ENCODE measurements at places on chromosomes 6 and 20.

DNA sequence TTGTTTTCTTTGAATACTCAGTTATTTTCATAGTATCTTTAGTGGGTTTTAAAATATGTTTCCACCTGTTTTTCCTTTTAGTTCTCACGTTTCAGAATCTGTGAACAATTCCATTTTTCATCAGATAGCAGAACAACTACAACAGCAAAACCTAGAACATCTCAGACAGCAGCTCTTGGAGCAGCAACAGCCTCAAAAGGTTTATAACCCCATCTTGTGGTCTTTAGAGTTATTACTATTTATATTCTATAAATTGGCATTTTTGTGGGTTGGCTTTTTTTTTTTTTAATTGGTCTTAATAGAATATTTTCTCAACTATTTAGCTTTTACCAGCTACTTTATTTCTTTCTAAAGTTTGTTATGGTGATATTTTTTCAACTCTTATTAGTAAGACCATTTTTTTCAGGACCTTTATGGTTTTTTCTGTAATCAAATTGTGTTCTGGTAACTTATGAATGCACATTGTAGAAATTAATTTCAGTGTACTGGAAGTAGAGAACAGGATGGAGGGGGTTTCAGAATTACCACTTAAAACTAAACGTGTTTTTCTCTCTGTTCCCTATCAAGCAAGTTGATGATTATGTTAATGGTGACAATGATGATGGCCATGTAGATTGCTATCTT is 72.2 kb downstream of the SCAF8 start:
- DNase-seq, result no peak

GRCh38 chr20:63023071-63023935 is 16.5 kb upstream of the BHLHE23 start:
- no peak for DNase-seq

DNA sequence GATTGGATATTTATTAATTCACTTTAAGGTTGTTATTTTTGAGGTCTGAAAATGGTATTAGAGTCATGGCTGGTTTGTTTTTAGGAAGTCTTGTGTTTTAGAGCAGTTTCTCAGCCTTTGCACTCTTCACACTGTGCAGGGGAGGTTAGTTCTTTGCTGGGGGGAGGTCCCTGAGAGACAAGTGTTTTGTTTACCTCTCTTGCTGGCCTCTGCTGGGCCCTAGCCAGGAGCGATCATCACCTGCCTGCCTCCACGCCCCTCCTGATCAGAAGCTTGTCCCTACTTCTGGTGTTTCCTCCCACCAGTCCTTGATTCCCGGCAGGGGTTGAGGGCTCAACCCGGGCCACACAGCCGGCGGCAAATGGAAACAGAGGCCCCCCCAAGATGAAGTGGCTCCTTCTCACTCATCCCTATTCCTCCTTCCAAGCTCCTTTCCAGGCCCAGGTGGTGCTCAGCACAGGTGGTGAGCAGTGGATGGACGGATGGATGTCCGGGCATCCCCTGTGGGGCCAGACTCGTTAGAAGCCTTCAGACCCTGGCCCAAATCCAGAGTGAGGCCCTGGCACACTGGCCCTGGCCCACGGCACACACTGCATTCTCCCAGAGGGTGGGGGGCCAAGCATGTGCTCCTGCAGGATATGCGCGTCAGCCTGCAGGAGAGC is 51.3 kb downstream of the GRM4 start:
- peak; percentile 51 for DNase-seq

DNA sequence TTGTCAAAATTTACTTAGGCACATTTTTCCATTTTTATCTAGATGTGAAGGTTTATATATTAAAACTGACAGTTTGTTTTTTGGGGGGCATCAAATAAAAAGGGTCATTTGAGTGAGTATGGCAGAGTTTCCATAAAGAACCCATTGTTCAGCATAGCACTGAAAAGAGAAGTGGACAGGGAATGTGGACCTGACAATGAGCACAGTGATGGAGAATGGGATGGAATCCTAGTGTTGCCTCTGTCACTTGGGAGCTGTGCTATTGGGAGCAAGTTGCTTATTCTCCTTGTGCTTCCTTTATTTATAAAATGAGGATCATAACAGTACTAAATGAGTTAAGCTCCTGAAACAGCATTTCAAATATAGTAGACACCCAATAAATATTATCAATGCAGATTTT is 130.7 kb upstream of the SIM1 start:
- DNase-seq, result no peak

- no peak for DNase-seq
These were observed 108.7 kb downstream of the FYN start for GRCh38 chr6:111764238-111765175.

GRCh38 chr6:147390909-147391536 is 117.5 kb upstream of the SAMD5 start:
- no peak for DNase-seq

DNA sequence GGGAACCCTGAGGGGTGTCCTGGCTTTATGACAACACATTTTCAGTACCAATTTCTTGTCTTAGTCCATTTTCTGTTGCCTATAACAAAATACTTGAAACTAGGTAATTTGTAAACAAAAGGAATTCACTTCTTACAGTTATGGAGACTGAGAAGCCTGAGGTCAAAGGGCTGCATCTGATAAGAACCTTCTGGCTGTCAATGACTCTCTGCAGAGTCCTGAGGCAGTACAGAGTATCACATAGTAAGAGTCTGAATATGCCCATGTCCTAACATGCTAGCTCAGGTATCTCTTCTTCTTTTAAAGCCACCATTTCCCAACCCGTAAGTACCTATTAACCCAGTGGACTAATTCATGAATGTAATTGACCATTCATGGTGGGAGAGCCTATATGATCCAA is 1458.6 kb upstream of the EYS start:
- no peak for DNase-seq

- DNase-seq, result no peak
These were observed 80.1 kb downstream of the PXDC1 start for GRCh38 chr6:3671382-3671781.

GRCh38 chr6:76876922-76877553 is 586.3 kb downstream of the HTR1B start:
- peak; percentile 85 for DNase-seq

DNA sequence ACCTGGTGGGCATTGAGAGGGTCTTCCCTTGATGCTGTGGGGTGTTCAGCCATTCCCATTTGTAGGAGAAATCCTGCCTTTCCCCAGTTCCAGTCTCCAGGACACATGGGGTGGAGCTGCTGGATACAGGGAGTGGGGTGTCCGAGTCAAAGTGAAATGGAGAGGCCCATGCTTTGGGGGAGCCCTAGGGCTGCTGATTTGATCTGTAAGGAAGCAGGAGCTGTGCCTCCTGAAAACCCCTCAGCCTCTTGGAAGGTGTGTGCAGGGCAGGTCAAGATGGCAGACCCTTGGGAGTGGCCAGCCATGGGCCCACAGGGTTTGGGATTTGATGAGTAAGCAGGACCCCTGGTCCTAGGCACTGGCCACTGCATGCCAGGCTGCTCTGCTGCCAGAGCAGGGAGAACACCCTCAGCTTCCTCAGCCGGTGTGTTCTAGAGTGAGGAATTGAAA is 82.0 kb downstream of the SERAC1 start:
- DNase-seq, result no peak

DNA sequence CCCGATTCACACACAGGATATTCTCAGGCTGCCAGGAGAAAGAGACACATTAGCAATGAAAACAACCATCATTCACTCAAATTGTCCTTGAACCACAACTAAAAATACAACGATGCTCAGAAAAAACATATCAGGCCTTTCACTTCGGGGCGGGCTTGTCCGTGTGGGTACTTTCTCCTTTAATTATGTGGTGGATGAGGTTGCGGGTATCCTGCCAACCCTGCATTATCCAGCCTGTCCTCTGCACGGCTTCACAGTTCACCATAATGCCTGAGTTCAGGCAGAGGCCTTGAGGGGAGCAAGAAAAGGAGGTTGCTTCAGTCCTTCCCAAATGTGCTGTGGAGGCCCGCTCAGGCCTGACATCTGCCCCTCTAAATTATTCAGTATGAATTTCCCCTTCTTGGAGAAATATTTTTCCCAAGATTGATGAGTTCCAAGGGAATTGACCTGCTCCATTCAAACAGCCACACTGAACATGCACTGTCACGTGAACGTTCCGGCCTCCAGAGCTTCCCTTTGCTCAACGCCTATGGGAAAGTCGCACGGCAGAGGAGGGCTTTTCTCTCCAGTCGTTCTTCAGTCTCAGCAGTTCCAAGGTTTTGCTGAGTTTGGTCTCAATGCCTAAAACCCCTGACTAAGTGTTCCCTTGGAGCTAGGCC is 70.3 kb downstream of the MYLK4 start:
- DNase-seq, result no peak

DNA sequence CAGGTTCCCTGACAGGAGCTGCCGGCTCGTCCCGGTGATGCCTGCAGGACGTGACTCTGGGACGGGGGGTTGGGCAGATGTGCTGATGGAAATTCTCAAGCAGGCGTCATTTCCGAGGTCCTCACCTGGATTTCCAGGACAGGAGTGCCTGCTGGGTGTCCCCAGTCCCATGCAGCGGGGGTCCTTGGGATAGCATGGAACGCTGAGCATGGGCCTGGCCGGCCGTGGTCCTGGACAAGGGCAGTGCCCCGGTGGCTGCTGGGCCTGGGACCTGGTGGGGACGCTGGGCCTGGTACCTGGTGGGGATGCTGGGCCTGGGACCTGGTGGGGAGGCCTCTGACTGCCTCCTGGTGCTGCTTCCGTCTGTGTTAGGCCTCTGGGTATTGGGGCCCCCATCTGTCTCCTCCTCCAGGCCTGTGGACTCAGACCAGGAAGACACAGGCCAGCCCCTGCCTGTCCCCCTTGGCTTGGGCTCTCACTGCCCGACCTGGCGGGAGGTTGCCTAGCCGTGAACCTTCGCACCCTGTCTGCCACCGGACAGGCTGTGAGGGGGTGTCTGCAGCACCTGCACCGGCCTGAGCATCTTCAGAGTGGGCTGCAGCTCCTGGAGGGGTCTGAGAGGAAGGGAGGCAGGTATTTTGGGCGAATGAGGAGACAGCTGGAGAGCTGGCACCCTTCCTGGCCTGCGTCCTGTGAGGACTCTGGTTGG is 6.2 kb downstream of the RTEL1 start:
- DNase-seq, result no peak

DNA sequence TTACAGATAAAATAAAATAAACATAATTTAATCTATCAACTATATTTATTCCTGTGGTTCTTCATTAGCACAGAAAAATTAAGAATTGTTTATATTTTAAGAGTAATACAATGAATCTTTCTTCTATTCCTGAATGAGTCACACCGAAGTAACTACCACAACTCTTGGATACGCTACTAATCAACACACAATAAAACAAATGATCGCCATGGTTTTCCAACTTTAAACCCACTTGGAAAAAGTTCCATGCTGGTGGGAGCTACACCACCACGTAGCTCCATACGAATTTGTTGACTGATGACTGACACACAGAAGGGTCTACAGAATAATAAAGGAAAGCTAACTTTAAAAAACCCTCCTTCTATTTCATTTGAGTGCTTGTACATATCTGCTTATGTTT is 135.8 kb upstream of the NEDD9 start:
- no peak for DNase-seq

DNA sequence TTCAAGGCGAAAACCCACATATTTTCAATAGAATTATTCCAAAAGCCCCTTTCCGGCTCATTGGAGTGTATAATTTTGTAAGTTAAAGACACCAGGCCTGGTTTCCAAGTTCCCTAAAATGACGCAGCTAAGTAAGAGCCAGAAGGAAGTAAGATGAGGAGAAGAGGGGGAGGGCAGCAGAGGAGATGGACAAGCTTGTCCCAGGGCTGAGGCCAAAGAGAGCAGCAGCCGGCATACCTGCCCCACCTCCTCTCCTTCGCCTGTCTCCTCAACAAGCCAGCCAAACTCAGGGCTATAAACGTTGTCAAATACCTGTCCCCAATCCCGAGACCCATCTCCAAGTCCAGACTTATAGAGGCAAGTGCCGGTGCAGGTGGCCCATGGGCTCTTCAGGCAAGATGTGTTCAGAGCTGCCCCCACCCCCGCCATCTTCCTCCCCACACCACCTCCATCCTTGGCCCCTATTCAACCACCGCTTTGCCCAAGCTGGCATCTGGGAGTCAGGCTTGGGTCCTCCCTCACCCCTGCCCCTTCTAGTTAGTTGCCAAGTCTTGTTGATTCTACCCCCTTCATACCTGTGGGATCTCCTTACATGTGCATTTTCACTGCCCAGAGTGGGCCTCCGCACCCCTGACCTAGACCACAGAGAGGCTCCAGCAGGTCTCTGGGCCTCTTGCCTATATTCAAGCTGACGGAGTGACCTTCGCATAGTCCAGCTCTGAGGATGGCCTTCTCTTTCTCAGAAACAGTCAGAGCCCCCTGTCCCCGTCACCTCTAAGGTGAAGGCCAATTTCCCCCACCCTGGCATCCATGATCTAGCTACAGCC is 75.7 kb upstream of the SIRPA start:
- no peak for DNase-seq

DNA sequence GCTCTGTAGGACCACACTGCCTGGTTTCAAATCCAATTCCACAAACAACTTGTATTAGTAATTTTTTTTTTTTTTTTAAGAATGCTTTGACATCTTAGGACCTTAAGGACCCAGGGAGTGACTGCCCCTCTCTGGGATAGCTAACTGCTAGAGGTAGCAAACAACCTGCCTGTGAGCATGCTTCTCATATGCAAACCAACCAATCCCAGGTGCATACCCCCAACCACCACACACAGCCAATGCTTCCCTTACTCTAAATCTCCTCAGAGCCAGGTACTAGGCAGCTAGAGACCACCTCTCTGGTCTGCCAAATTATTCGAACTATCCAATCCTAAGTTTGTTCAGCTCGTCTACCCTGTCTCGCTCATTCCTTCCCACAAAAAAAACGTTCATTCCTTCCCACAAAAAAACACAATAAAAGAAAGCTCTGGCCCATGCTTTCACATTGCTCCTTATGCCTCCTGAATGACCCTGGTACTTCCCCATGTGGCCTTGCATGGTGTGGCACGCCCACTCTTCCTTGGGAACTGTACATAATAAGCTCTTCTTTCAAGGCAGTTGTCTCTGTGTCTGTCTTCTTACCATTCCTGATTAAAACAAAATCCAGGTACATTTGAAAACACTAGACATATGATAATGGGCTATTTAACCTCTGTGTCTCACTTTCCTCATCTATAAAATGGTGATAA is 6.4 kb downstream of the SERAC1 start:
- no peak for DNase-seq

GRCh38 chr6:107409942-107410341 is 49.4 kb downstream of the PDSS2 start:
- no peak for DNase-seq

GRCh38 chr6:36539814-36540568 is 7.3 kb downstream of the STK38 start:
- no peak for DNase-seq

- DNase-seq, result peak; percentile 67
These were observed 73.2 kb downstream of the QRSL1 start for GRCh38 chr6:106702451-106703110.

DNA sequence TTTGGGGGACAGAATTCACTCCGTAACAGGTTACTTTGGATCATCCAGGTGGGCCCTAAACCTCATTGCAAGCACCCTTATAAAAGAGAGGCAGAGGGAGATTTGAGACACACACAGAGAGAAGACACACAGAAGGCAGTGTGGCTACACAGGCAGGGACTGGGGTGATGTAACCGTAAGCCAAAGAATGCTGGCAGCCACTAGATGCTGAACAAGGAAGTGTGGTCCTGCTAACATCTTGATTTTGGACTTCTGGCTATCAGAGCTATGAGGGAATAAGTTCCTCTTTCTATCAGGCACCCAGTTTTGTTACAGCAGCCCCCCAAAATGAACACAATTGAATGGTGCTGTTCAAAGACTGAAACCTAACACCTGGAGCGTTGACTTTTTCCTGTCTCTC is 191.3 kb upstream of the MYLIP start:
- no peak for DNase-seq

Data from NCI-H2081 (cell line).